Vagina (tissue), 2 donors: ENCODE measurements at places on chromosomes 2 and 18. TPM values are rescaled to one million over a fixed set of nuclear protein-coding genes. Genes with fewer than 3 reads are reported as not detected.

SNED1 gene
- 55.5 TPM for total RNA-seq

ANKRD30BL gene
- total RNA-seq, result 1.2 TPM

- DNase-seq, result no peak
Measured at GRCh38 chr18:4040391-4041092, 414.6 kb downstream of the DLGAP1 start.

- no peak for DNase-seq
Measured at GRCh38 chr2:135894930-135895329, 18.7 kb upstream of the MCM6 start.

DNA sequence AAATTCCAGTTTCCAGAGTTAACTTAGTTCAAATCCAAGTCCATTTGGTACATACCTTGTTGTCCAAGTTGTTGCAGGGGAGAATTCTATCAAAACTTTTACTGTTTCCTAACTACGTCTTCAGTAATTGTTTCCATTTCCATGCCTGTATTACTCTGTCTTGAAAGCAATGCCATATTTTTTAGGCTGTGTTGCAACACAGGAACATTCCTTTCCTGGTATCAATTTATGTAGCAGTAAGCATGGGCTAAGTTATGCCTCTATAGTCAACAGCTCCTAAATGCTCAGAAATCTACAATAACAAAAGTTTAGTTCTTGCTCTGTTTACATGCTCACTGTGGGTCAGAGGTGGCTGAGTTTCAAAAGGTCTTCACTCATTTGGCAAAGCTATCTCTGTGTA lies 1943.8 kb upstream of the PIK3C3 start:
- DNase-seq, result no peak
